ENCODE measurements at places on chromosomes 3 and 15.
A peak's percentile ranks its signal among the peaks of the same experiment; 100 is the strongest.

GRCh38 chr3:119676771-119677640 lies at the start of gene COX17:
Gene COX17, minus strand, starts transcription at chr3:119677406. Its CDS starts 96 bp downstream, at chr3:119677310.
- peak; percentile 91 for DNase-seq

DNA sequence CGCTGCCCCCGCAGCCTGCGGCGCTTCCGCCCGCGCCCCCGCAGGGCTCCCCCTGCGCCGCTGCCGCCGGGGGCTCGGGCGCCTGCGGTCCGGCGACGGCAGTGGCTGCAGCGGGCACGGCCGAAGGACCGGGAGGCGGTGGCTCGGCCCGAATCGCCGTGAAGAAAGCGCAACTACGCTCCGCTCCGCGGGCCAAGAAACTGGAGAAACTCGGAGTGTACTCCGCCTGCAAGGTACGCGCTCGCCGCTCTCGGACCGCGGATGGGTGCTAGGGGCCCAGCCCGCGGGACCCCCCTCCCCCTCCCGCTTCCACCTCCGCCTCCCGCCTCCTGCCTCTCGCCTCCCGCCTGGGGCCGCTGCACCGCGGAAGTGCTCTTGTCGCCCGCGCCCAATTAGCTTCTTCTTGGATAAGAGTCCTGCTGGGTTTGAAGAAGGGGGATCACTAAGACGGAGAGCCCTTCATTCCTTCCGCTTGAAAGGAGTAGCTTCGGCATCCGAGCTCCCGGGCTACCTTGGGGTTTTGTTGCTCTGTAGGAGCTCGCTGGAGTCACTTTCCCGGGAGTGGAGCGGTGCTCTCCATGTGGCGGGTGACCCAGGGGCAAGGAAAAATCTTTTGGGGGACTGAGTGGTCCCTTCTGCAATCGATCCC lies 426 bp downstream of the KAT2B start:
- no peak for DNase-seq

DNA sequence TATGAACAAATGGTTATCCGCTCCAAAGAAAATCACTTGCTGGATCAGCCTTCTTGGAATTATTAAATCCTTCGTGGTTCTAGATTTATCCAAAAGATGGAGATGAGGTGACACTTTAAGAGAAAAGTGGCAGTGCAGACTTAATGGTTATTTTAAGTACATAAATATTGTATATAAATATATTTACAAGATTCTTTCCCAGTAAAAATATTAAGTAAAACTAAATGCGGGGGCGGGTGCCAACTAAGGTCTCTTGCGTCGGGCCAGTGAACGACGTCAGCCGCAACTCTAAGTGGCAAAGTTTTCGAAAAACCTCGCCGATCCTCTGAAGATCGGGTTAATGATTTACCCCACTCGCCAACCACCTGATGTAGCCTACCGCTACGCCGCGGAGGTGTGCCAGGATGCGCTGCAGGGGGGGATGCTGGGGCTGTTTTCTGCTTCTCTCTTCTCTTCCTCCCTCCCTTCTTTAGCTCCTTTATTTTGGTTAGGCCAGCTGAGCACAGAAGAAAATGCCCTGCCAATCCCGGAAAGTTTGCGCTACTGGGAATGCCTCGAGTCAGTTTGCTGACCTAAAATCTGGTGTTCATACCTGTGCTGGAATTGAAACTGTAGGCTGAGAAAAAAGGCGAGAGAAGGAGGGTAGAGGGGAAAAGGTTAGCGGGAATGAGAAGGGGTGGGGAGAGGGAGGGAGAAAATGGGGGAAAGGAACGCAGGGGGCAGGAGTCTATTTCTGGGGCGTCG lies 7.6 kb upstream of the FOXB1 start:
- no peak for DNase-seq

GRCh38 chr3:16516695-16517481 lies 3.4 kb upstream of the RFTN1 start:
- DNase-seq = no peak
